NCI-H1436 treated with DMSO at 0.1 percent for 48 hours (cell line): ENCODE measurements at places on chromosomes 1 and 21.

GRCh38 chr1:12436345-12436658, 181.7 kb downstream of the DHRS3 start:
- DNase-seq = no peak

- DNase-seq = no peak
Observed at GRCh38 chr1:52967666-52968065, 40.6 kb downstream of the SCP2 start.

- DNase-seq = no peak
Observed at GRCh38 chr1:65105596-65105995, 42.4 kb upstream of the AK4 start.

- no peak for DNase-seq
Observed at GRCh38 chr1:216005916-216006315, 417.3 kb downstream of the USH2A start.

GRCh38 chr1:195594322-195594721, 1013.9 kb downstream of the KCNT2 start:
- no peak for DNase-seq

DNA sequence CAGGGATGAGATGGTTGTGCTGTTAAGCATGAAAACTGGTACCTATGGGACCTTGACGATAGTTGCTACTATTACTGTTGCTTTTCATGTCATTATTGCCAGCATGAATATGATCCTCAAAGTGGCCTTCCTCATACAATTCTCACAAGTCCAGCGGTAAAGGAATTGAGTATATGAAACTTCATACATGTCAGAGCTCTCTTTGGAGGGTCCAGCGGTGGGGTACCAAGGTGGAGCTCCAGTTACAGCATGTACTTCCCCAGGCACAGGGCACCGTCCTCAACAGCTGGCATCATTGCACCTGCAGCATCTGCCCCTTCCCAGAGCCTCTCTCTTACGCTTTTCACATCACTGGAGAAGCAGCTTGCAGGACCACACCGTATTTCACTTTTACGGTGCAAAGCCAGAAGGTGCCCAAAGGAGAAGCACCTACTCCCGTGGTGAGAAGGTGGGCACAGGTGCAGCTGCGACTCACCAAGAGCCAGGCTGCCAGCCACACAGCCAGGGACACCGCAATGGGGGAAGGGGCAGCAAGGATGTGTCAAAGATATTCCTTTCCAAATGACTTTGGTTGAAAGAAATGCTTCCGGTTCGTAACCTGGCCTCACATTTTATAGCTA, 166.4 kb upstream of the IRF2BP2 start:
- no peak for DNase-seq

DNA sequence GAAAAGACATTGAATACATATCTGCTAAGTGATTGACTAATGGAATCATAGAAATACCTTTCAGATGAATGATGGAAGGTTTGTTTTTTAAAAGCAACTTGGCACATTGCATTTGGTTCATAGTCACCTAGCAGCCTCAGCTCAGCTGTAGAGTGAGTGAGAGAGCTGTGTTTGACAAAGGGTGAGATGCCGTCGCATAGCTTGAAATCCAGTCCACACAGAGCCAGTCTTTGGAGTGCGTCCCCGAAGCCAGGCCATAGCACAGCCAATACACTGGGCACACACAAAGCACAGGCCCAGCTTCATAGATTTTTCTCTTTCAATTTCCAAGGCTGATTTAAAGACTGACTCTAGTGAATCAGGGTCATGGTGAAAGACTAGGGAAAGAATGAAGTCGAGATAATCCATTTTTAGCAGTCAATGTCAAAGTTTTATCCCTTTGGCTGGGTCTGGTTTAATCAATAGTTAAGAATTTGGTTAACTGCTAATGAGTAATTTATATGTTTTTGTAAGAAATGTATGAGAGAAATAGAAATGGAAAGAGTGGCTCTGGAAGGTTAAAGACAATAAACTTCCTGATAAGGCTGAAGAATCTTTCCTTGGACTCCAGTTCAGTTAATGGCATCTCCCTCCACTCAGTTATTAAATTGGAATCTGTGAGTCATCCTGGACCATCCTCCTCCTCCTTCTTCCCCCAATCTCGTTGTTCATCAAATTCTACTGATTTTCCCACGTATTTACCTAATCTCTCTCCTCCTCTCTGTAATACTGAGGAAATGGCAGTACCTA, 101.2 kb upstream of the IRF2BP2 start:
- DNase-seq = no peak

GRCh38 chr1:179867493-179868330, 9.9 kb downstream of the TOR1AIP2 start:
- no peak for DNase-seq

GRCh38 chr21:21045518-21045917, 47.3 kb downstream of the NCAM2 start:
- no peak for DNase-seq

DNA sequence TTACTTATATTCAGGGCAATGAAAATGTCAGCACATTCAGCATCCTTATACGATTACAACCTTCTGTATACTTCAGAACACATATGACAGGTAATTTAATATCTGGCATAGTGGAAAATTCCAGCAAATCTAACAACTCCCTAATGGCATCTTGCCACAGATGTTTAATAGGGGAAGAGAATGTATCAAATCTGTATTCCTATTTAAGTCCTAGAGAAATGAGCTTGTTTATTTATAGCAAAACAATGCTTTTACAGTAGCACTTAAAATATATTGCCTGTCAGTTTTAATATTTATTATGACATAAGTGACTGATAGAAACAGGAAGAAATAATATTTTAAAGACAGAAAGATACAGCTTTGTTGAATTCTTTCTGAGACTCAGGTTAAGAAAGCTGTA, 1101.8 kb upstream of the B3GALT2 start:
- no peak for DNase-seq

DNA sequence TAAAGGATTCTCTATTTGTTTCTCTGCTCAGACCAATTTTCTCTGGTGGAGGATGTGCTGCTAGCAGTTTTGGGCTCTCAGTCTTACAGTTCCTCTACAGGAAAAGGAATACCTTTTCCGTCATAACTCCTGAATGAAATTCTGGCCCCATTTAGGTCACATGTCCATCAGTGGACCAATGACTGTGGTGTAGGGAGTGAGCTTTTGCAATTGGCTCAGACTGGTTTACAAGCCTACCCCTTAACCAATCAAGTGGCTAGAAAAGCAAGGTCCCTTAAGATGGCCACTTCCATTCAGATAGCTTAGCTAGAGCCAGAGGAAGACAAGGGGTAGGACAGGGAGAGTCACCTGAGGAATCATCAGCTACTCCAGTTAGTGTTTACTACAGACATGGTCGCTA, 16.4 kb upstream of the ZNF281 start:
- no peak for DNase-seq

GRCh38 chr1:72637593-72637992, 355.3 kb upstream of the NEGR1 start:
- no peak for DNase-seq

DNA sequence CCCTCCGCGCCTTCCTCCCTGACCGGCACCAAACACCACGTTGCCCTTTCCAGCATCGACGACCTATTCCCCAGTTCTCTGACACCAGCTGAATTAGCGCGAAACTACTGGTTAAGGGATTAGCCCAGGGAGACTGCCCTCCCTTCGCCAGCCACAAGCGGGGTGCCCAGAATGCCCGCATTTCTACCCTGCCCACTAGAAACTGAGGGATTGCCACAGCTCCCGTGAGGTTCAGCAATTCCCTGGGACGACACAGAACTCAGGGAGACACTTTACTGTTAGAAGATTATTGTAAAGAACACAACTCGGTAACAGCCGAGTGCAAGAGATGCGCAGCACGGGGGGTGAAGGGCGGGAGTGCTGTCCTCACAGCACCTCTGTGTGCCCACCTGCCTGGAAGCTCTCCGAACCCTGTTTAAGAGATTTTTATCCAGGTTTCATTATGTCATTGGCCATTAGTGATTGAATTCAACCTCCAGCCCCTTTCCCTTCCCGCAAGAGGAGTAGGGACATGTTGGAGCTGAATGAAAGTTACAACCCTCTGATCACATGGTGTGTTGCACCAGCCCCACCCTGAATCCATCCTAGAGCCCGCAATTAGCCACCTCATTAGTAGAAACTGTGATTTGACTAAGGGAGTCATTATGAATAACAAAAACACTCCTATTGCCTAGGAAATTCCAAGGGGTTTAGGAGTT, 15.8 kb upstream of the RIPPLY3 start:
- DNase-seq = no peak

DNA sequence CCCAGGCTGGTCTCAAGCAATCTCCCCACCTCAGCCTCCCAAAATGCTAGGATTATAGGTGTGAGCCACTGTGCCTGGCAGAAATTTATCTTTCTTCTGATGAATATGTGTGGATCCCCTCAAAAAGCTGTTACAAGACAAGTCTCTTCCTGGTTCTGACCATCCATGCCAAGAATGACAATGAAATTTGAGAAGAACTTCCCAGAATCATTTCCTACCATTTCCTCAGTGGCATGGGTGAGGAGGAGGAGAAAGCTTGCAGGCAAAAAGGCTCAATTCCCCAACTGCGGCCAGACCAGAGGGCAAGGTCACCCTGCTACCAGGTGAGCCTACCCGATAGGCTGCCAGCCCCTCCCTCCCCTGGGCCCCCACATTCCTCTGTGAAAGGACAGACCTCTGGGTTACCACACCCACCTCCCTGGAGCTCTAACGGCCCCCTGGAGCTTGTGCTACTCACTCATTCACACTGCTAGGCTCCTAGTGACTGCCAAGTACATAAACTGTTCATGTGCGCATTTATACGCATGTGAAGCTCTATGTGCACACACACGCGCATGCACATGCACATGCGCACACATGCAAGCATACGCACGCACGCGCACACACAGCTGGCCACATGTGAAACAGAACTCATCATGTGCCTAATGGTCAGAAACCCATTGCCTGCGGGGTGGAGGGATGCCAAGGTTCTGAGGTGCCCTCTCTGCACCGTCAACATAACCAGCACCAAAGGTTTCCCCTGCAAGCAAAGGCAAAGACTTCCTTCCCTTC, 17.0 kb downstream of the MRAP start:
- DNase-seq = no peak

GRCh38 chr1:147618077-147618569, 52.2 kb downstream of the ACP6 start:
- no peak for DNase-seq

DNA sequence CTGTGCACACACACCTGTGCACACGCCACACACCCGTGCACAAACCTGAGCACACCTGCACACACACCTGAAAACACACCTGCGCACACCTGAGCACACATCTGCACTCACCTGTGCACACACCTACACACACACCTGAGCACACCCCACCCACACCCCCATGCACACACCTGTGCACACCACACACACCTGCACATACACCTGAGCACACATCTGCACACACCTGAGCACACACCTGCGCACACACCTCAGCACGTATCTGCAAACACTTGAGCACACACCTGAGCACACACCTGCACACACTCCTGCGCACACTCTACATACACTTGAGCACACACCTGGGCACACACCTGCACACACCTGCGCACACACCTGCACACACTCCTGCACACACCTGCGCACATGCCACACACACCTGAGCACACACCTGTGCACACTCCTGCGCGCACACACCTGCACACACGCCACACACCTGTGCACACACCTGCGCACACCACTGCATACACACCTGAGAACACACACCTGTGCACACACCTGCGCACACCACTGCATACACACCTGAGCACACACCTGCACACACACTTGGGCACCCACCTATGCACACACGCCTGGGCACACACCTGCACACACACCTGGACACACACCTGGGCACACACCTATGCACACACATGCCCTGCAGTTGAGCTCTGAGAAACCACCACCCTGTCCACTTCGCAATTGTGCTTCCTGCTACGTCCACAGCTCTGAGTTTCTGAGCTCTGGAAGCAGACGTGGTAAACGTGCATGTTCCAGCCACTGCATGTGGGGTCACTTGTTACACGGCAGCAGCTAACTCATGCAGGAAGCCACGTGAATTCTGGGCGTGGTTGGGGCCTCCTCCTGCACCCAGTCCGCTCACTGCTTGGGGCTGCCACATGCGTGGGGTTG, 8.0 kb upstream of the C1orf159 start:
- no peak for DNase-seq

DNA sequence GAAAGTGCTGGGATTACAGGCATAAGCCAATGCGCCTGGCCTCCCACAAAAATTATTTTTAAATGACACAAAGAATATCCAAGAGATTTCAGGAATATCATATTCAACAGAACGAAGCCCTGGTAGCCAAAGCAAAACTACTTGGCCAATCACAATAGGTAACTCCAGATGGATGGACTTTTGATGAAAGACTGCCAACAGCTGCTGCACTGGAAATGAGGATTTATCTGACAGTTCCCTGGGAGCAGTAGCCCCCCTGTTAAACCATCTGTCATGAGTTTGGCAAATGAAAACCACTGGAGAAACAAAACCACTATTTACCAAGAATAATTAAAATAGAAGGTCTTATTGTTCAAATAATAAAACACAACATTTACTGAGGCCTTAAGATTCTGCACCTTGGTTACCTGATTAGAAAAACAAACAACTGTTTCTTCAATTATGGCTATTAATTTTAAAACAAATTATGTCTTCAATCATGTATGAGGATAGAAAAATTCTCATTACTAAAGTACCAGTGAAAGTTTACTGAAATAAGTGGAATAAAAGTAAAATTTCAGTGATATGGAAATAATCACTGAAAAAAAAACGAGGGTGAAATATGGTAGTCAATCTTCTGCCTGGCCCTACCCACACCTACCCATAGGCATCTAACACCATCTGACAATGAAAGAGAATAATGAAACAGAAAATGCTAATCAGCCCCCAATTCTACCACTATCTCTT, 34.3 kb upstream of the PSMG1 start:
- no peak for DNase-seq

DNA sequence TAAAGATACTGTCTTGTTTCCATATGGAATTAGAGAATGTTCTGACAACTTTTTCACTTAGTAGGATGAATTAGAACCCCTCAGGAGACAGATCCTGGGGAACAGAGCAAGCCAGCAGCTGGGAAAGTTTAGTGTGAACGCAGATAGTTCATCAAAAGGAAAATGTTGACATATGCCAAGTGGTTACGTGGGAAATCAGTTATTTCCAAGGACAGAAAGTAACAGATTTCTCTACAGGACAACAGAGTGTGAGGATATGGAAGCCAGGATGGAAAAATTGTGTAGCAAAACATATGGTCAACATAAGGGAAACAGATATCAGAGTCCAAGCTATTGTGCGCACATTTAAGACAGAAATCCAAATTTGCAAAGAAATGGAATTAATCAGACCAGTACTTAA, 419.5 kb downstream of the LRRIQ3 start:
- DNase-seq = no peak

- no peak for DNase-seq
Observed at GRCh38 chr1:222783051-222783450, 31.8 kb upstream of the DISP1 start.

GRCh38 chr1:115275216-115275615, 62.8 kb downstream of the NGF start:
- no peak for DNase-seq

GRCh38 chr1:181513786-181514297, 30.5 kb downstream of the CACNA1E start:
- no peak for DNase-seq

DNA sequence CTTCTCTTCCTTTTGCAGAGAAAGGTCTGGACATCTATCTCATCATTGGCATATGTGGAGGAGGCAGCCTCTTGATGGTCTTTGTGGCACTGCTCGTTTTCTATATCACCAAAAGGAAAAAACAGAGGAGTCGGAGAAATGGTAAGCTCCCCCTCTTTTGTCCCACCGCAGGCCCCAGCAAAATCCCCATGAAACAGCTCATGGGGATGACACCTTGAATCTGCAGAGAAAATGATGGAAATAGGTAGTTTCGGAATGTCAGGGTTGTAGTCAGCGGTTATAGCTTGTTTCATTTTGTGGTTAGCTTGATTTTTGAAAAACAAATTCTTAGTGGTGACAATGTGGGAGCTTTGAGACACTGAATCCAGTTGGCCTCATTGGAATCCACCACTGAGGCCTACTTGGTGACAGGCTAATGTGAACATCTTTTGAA, 10.3 kb downstream of the CD2 start:
- DNase-seq = no peak
